ENCODE measurements at places on chromosomes 1 and 21.
A peak's percentile ranks its signal among the peaks of the same experiment; 100 is the strongest.

DNA sequence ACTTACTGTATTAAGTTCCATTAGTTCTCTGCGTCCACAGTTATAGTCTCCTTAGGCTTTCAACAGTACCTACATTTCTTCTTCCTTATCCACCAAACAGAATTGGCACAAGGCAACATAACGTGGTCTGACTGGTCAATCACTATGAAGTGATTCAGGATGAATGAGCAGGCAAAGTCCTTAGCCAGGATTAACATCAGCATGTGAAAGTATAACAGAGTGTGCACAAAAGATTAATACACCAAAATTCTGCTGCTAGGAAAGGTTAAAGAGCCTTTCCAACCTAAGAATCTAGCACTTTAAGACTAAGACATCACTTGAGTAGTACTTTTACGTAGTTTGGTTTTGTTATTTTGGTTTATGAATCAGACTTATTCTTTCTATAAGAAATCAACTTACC is 15.8 kb downstream of the DEPDC1 start:
- DNase-seq = no peak

DNA sequence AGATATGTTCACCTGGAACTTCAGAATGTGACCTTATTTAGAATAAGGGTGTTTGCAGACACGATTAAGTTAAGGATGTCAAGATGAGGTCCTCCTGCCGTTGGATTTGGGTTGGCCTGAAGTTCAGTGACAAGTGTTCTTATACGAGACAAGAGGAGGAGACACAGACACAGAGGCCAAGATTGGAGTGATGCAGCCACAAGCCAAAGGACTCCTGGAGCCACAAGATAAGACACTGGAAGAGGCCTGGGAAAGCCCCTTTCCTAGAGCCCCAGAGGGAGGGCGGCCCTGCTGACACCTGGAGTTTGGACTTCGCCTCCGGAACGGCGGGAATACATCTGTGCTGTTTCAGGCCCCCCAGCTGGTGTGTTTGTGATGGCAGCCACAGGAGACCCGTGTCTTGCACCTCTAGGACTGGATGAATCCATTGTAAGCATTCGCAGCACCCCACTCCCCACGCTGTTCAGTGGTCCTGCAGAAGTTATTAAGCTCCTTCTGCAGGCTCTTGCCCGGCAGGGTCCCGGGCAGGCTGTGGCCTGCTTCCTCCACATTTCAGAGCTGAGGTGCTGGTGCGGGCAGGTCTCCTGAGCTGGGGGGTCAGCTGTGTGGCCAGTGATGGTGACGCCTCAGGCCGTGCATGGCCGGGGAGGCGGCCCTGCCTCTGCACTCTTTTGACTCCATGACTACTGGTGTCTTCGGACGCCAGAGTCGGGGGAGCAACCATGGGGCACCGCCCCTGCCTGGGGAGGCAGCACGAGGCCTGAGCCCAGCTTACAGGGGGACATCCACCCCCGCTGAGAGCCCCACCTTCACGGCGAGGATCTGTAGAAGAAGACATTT is 34.6 kb downstream of the UMODL1 start:
- DNase-seq = no peak

DNA sequence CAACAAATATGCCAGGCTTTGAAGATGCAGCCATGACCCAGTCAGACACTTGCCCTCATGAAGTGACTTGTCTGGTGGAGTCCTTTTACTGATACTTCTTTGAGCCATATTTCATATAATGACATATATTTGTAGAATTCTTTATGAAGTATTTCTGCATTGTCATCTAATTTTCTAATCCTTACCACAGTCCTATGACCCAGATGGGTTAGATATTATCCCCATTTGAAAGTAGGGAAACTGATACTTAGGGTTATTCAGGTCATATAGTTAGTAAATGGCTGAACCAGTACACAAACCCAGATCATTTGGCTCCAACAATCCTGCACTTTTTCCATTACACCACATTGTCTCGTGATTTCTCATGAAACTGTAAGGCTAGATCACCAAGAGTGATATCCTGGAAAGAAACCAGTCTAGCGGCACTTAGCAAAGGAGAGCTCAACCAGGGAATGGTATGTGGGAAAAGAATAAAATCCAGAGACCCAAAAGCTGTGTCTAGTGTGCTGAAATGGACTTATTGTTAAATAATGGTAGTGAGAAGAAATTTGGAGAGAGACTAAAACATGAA is 49.6 kb downstream of the ZFYVE9 start:
- DNase-seq = no peak

GRCh38 chr1:42259059-42259738 is 75.8 kb downstream of the FOXJ3 start:
- DNase-seq = peak; percentile 3

DNA sequence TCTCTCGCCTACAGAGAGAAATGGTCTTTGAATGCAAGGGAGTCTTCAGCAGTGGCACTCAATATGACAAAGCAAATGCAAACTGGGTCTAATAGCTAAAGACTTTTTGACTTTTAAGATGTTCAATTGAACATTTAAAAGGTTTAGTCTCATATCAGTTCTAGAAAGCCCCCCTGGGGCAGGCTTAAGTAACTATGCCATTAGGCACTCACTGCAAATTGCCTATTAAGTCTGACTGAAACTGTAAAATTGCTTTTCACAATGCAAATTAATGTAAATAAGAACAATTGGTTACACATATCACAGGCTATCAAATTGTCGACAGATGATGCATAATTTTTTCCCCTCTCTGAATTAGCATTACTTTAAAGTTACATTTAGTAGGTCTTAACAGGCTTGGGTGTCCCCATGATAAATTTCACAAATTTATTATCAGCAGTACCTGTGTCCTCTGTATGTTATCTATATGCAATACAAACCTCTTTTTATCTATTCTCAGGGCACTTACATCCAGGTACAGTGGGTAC is 329.1 kb downstream of the LRRIQ3 start:
- no peak for DNase-seq

DNA sequence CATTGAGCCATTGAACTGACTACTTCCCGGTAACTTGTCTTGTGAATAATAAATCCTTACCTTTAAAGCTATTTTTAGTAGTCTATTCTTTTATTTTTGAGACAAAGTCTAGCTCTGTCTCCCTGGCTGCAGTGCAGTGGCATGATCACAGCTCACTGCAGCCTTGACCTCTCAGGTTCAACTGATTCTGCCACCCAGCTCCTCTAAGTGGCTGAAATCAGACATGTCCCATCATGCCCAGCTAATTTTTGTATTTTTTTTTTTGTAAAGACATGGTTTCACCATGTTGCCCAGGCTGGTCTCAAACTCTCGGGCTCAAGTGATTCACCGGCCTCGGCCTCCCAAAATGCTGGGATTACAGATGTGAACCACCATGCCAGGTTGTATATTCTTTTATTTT is 59.3 kb upstream of the PTGS2 start:
- DNase-seq = no peak

DNA sequence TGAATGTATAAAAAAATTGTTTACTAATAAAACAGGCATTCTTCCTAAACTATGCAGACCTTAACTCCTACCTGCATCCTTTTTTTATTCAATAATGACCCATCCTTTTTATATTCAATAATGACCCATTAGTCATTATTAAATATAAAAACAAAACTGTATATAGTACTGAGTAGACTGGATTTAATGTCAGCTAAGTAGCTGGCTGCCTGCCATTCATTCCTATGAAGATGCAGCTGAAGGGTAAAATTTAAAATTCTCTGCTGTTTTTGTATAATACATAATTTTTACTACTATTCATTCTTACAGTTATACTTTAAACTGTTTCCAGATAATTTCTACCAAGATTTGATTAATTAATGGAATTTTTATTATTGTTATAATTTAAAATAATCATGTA is 79.3 kb downstream of the DENND1B start:
- DNase-seq = no peak

DNA sequence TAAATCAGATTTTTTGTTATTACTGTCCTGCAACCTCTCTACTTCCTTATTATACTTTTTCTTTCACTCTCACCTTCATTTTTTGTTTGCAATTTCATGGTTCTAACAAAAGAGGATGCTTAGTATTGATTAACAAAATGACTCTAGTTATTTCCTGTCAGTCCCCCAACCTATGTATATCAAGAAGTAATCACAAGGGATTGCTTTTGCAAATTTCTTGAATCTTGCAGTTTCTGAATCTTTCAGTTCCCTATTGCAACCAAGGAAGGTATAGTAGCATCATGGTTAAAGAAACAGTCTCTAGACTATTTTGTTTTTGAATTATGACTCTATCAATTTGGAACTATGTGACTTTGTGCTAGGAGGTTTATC is 446.9 kb downstream of the NEGR1 start:
- DNase-seq = no peak

GRCh38 chr1:111754984-111755330 is 744 bp upstream of the DDX20 start:
- DNase-seq = no peak

GRCh38 chr1:20348326-20348915 is 57.7 kb downstream of the VWA5B1 start:
- no peak for DNase-seq

DNA sequence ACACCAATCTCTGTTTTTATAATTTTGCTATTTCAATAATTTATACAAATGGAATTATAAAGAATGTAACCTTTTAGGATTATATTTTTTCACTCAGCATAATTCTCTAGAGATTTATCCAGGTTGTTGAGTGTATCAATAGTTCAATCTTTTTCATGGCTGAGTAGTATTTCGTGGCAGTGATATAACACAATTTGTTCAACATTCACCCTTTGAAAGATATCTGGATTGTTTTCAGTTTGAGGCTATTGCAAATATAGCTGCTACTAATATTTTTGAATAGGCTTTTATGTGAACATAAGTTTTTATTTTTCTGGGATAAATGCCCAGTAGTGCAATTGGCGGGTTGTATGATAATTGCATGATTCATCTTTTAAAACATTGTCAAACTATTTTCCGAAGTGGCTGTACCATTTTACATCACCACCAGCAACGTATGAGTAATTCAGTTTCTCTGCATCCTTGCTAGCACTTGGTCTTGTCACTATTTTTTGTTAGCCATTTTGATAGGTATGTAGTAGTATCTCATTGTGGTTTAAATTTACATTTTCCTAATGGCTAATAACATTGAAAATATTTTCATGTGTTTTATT is 55.6 kb upstream of the ABCD3 start:
- no peak for DNase-seq

DNA sequence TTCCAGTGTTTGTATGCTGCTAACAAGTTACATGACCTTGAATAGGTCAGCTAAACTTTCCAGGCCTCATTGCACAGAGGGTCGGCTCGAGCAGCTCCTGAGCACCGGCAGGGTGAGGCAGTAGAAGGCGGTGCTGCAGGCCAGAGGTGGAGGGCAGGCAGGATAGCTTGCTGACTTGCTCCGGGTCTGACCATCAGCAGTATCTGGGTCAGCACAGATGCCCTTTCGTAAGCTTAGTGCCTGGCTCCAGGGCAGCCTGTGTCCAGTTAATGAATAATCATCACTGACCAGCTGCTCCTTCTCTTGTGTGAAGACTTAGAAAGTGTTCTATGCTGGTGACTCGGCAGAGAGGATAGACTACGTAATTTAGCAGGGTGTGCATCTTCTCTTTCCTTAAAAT is 6.9 kb downstream of the MAPKAPK2 start:
- DNase-seq = no peak

GRCh38 chr21:39022863-39023693 is 160.2 kb downstream of the PSMG1 start:
- no peak for DNase-seq

Data from amygdala (tissue), 56 donors.